ENCODE measurements at places on chromosomes 5 and 9.

GRCh38 chr5:148125641-148126040 is 42.7 kb upstream of the SPINK14 start:
- no peak for DNase-seq

DNA sequence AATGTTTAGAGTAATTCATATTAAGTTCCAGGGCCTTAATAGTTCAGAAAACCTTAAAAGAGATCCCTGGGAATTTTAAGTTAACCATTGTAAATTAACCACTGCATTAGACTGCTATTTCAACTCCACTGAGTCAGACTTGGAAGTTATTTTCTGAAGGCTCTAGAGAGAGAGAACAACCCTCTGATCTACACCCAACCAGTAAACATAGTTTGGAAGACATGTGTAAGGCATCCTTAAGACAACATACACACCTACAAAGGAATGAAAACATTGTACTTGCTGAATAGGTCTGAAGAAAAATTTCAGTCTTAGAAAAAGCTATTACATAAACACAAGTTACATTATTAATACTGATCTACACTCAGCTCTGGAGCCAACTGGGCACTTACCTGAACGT is 158.2 kb upstream of the FST start:
- DNase-seq, result no peak

DNA sequence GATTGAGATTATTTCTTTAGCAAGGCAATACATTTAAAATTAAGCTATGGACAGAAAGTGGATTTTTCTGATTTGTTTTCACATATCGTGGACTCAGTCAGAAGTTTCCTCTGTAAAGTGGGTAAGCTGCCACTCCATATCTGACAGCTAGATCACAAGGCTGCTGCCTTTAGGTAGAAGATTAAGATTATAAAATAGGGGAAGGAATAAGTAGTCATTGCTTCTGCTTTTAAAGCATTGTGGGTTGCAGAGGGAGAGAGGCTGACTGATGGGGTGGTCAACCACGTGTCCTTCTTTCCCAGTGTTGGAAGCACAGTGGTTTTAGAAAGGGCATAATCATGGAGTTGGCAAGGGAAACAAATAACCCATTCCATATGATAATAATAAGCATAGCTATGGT is 74.3 kb upstream of the MOCS2 start:
- DNase-seq, result no peak

DNA sequence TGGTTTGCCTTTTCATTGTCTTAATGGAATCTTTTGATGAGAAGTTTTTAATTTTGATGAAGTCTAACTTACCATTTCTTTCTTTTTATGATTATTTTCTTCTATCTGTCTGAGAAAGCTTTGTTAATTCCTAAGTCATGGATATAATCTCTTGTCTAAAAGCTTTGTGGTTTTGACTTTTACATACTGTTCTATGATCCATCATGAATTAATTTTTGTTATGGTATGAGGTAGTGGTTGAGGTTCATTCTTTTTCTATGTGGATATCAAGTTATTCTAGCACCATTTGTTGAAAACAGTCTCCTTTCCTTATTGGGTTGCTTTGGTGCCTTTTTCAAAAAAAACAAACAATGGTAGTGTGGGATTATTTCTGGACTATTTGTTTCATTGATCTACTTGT is 20.4 kb downstream of the FBXO10 start:
- no peak for DNase-seq

DNA sequence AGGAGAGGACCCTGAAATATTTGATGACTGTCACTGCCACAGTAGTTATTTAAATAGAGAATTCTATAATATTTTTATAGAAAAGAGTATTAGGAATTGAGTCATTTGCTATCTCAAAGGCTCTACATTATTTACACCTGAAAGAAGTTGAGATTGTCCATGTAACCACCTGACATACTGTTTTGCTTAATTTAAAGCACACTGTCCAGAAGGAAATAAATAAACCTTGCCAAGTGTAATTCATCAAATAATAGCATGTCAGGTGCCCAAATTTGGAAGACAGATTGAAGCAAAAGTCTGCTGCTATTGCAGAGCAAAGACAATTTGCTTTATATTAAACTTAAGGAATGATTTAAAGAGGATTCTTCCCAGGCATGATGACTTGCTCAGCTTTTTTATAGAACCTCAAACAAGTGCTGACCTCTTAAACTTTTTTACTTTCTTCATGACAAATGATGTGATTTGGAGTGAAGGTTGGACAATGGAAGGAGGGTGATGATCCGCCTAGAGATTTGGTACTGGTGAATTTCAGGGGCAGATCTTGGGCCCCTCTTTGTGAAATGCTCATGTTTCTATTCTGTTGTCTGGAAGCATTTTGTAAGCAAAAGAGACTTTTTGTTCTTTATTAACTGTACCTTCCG is 65.0 kb downstream of the DAPK1 start:
- no peak for DNase-seq

GRCh38 chr5:116464144-116464708 is 110.4 kb downstream of the SEMA6A start:
- no peak for DNase-seq

GRCh38 chr9:33684831-33685230 is 110.5 kb upstream of the PRSS3 start:
- DNase-seq, result no peak

- no peak for DNase-seq
These were observed 132.0 kb downstream of the FAM174A start for GRCh38 chr5:100667161-100667630.

DNA sequence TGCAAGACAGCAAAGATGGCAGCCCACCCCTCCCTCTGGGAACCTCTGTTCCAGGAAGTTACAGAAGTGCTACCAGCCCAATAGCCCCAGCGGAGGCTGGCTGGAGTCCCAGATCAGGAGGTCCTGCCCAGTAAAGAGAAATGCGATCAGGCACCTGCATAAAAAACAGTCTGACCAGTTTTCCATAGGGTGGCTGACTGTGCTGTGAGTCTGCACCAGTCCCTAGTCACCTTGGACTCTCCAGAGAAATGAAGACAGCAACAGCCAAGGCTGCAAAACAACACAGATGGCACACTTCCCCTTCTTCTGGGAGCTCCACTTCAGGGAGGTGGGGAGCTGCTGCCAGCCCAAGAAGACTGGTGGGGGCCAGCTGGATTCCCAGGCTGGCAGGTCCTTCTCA is 265.5 kb upstream of the PCSK5 start:
- no peak for DNase-seq

DNA sequence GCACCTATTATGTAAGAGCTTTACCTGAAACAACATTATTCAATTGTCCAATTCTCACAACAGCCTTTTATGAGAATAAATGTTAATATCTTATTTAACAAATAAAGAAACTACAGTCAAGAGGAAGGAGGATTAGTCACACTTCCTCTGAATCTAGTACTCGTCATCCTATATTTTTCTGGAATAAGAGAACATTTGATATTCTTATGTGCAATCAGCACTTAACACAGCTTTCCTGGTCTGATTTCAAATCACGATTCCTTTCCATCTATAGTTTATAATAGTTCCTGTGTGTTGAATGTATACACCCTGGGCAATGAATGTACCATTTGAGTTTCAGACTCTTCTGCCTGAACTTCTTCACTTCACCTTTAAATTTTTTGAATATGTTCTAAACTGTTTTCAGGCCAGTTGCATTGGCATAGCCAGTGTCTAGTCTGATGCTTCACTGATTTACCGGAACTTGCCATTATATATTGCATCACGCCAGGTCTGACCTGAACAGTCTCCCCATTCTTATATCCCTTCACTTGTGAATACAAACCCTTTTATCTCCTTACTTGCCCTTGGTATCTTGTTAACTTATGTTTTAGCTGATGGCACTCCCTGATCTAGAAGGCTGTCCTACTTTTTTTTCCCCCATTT is 698.3 kb downstream of the MAT2B start:
- no peak for DNase-seq

DNA sequence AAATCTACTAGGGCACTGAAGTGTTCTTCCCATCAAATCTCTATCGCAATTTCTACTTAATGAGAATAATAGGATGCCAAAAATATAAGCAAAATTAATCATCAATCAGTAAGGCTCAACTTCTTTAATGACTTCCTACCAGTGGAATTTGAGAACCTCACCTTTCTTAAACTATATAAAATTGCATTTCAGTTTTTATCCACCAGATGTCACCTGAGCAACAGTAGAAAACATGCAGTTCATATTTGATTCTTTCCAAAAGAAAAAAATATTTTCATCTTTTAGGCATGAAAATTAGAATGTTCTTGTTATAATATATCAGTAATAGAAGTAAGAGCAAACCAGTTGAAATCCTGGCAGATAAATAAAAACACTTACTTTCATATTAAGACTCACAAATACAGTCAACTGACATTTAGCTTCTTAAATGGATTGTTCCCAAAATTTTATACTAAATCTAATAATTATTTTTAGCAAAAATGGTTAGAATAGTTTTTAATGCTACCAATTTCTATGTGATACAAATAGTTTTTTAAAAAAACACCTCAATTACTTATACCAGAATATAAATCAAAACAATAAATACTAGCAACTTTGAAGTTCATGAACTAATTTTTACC is 13.4 kb upstream of the CCDC112 start:
- DNase-seq, result no peak

DNA sequence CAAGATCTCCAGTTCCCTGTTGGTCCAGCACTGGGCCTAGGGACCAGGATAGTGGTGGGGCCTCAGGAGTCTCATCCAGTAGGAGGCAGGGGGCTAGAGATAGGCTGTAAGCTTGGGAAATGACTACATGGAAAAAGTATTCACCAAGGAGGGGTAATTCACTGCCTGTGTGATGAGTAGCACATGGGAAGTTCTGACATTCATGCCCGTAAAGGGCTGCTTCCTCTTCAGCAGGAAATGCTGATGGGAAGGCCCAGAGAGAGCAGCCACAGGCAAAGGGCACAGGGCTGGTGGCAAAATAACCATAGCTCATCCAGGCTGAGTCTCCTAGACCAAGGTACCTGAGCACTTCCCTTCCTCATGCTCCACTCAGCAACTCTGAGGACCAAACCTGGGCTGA is 23.1 kb upstream of the FRRS1L start:
- DNase-seq, result no peak

GRCh38 chr9:3912280-3912679 is 386.5 kb upstream of the RFX3 start:
- no peak for DNase-seq

DNA sequence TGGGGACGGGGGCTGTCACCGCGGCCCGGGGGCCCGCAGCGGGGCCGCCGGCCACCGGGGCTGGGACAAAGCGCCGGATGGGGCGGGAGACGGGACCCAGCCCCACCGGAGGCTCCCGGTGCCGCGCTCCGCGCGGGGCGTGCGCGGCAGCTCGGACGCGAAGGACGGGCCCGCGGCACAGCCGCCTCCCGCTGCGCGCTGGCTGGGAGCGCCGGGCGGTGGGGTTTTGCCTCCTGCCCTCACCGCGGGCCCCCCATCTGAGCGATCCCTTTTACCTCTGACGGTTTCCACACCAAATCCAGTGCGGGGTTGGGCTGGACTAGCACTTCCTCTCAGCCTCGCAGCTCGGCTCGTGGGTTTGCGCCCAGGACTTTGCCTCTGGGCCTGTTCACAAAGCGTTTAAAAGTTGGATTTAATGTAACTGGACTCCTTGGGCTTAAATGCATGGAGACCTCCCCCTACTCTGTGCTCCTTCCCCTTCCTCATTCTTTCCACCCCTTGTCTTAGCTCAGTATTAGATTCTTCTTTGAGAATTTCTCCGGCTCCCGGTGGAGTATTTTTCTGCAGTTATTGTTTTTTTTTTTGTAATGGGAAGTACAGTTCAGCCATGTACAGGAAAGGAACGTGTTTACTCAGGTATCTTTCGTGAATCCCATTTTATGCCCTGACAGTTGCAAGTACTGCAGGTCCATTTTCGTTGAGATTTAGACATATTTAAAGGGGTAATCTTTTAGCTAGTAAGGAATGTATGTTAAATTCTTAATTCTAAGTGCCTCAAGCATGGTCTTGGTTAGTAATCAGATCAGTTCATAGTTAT is 691 bp downstream of the FCHO2 start:
- DNase-seq, result no peak

- DNase-seq, result no peak
These were observed 4.8 kb upstream of the ARAP3 start for GRCh38 chr5:141686648-141687416.

GRCh38 chr9:89048616-89049015 is 57.3 kb downstream of the S1PR3 start:
- no peak for DNase-seq

DNA sequence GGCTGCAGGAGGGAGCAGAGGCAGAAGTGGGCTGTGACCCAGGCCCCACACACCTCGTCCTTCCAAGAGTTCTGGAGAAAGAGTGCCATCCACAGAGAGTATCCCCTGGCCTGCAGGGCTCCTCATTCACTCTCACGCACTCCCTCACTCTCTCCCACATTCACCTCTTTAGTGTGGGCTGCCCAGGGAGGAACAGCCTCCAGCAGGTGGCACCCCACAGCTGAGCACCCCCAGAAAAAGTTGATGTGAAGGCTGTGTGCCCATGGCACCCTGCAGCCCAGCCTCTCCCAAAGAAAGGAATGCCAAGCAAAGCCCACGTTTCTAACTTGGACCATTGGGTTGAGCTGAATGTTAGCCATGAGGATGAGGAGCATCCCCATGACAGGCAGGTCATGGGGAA is 4.5 kb upstream of the SHC3 start:
- DNase-seq, result no peak

- no peak for DNase-seq
These were observed 68.6 kb upstream of the DPYSL3 start for GRCh38 chr5:147578228-147579024.

- no peak for DNase-seq
These were observed 4.5 kb downstream of the CEMIP2 start for GRCh38 chr9:71763832-71764231.

GRCh38 chr9:18492612-18493011 is 18.7 kb downstream of the ADAMTSL1 start:
- DNase-seq, result no peak

DNA sequence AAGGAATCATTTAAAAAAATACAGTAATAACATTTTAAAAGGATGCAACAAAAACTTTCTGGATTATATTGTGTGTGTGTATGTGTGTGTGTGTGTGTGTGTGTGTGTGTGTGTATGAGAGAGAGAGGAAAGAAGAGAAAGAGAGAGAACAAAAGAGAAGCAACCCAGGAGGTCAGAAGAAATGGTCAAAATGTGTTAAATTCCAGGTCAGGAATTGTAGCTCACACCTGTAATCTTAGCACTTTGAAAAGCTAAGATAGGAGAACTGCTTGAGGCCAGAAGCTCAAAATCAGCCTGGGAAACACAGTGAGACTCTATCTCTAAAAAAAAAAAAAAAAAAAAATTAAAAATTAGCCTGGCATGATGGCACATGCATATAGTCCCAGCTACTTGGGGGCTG is 311.8 kb upstream of the CDH12 start:
- DNase-seq, result no peak

GRCh38 chr5:78269088-78269703 is 25.3 kb downstream of the AP3B1 start:
- DNase-seq, result no peak

GRCh38 chr9:111961575-111961974 is 65.0 kb downstream of the UGCG start:
- DNase-seq, result no peak

- no peak for DNase-seq
These were observed 141.4 kb downstream of the TMEM38B start for GRCh38 chr9:105835721-105836120.

- no peak for DNase-seq
These were observed 94.3 kb downstream of the DCP2 start for GRCh38 chr5:113070901-113071300.

- DNase-seq, result no peak
These were observed 104.3 kb downstream of the PIK3R1 start for GRCh38 chr5:68319706-68320412.
